Karpas-422 (cell line): ENCODE measurements at places on chromosomes 11 and 22.

GRCh38 chr11:93221539-93221938 is 23.7 kb upstream of the SLC36A4 start:
- no peak for DNase-seq

- DNase-seq = peak; percentile 85
Observed at GRCh38 chr11:76799066-76799804, 16.1 kb downstream of the TSKU start.

GRCh38 chr11:99366546-99366945 is 345.8 kb downstream of the CNTN5 start:
- no peak for DNase-seq

DNA sequence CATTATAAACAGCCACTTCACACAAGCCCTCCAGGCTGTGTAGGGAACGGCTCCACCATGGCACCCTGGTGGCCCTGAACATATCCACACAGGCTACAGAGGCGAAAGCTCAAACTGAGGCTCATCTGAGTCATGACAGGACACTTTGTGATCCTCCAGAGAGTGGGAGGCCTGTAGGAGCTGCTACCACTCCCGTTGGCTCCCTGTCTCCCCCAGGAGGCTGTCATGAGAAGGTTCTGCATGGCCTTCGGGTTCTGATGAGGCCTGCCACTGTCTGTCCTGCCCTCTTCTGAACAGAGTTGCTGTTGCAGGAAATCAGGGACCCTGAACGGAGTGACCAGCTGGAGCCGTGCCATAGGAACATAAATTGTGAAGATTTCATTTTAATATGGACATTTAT is 23.8 kb upstream of the ALDH3B2 start:
- DNase-seq = peak; percentile 87

DNA sequence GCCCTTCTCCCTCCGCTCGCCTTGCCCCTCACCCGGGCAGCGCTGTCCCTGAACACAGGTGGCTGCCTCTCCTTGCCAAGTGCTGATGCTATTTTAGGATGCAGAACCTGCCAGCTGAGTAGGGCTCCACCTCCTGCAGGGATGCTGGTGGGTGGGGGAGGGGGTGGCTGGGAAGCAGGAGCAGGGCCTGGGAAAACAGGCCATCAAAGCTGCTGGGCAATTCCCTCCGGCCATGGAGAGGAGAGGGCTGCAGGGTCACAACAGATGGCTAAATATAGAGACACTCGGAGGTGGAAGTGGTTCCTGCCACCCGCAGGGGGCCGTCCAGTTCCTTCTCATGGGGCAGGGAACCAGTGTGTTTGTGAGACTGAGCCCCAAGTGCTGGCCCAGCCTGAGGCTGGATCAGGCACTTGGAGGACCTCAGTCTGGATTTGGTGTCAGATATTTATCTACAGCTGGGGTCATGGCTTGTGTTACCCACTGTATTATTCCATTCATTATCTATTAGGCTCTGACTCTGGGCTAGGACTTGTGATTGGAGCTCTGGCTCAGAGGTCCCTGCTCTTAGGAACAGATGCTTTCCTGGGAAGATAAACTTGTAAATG is 59.6 kb downstream of the LRRC32 start:
- DNase-seq = no peak

- no peak for DNase-seq
Observed at GRCh38 chr11:68962527-68963250, 18.1 kb downstream of the MRGPRD start.
